ENCODE measurements at places on chromosomes 5 and 9. TPM values are rescaled to one million over a fixed set of nuclear protein-coding genes. Genes with fewer than 3 reads are reported as not detected.

- no peaks in the 10 kb centered on the region for H3K27me3 ChIP-seq
- DNase-seq = no peak
- H3K4me3 ChIP-seq = no peak overlapping the region
- H3K4me1 ChIP-seq = no peaks in the 10 kb centered on the region
These were observed 284.1 kb downstream of the FAM170A start for GRCh38 chr5:119913425-119913824.

DNA sequence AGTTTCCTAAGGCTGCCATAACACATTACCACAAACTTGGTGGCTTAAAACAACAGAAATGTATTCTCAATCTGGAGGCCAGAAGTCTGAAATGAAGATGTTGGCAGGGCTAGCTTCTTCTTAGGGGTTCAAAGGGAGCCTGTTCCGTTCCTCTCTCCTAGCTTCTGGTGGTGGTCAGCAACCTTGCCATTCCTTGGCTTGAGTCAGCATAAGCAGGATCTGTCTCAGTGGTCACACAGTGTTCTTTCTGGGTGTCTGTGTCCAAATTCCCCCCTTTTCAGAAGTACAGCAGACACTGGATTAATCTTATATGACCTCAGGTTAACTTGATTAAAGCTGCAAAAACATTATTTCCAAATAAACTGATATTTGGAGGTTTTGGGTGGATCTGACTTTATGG is 2.1 kb upstream of the OSMR start:
- no peaks in the 10 kb centered on the region for H3K36me3 ChIP-seq
- H3K4me1 ChIP-seq = no peaks in the 10 kb centered on the region
- H3K27ac ChIP-seq = no peak overlapping the region
- H3K27me3 ChIP-seq = peaks cover 23% of the 10 kb centered on the region

SHISAL2B gene
- 0.32 TPM for polyA plus RNA-seq

PCDHA5 gene
- 0.02 TPM for polyA plus RNA-seq

ENTPD2 gene
- polyA plus RNA-seq = 0.27 TPM

PCDHGC5 gene
- 0.11 TPM for polyA plus RNA-seq

Measured in thymus (tissue), 14 donors.